ENCODE measurements at places on chromosomes 7 and 10.

- DNase-seq = no peak
These were observed 229.3 kb upstream of the KMT2E start for GRCh38 chr7:104784686-104785085.

DNA sequence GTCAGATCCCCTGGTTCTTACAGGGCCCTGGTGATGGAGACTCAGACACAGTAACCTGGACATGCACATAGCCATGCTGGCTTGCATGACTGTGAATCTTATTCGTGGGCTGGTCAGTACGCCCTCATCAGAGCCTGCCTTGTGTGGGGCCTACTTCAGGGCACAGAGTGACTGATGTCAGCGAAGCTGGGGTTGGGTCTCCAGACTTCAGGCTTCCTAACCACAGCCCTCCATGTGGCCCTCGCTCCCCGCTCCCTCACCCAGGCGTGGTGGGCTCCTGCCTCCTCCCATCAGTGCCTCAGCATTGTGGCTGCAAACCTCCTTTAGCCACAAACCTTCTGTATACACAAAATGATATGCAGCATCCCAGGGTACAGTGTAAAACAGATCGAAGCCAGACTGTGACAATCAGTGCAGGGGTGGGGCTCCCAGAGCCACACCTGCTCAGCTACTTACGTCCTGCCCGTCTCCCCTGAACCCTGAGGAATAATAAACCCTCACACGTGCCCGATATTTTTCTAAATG, 7.1 kb upstream of the C10orf105 start:
- no peak for DNase-seq

DNA sequence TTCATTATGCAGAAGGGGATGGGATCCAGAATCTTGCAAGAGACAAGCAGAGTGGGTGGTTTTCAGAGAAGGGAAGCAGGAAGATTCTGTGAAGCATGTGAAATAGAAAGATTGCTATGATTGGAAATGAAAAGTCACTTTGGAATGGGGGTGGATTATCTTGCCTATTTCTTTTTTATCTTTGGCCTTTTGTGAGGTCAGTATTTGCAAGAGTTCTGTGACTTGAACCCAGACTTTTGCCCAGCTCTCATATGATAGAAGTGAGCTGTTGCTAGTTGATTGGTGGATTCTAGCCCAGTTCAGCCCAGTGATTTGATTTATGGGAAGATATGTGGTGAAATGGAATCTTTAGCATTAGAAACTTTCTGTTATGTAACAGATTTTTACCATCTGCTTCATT, 17.1 kb downstream of the ENTPD7 start:
- no peak for DNase-seq

DNA sequence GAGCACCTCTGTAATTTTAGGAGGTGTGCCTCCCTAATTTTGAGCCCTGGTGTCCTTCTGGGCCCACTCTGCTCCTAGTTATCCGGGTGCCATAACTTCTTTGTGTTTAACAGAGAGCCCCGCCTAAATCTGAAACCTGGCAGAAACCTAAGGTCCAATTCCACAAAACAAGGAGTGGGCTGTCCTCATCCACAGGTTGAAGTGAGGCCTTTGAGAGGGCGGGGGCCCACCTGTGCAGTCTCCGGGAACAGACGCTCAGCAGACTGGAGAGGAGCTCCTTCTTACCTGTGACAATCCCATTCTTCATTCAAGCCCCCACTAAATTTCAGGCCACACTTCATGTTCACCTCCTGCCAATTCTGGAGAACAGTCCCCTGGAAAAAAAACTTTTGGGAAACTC, 10.9 kb downstream of the TMEM72 start:
- no peak for DNase-seq

DNA sequence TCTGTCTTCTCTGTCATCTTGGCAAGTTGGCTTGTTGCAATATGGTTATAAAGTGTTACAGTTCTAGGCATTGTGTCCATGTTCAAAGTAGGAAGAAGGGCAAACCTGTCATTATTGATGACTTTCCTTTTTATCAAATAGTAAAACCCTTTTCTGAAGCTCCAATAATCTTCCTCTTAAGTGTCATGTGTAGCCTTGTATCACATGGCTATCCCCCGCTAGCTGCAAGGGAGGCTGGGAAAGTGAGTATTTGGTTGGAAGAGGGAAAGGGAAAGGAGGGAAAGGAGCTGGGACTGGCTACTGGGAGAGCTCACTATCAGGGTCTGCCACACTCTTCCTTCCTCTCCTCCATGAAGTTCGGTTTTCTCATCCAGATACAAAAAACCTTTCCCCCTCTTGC, 45.2 kb upstream of the FAM180A start:
- no peak for DNase-seq

- DNase-seq = no peak
These were observed 147.3 kb upstream of the PCBD1 start for GRCh38 chr10:71035511-71036296.

GRCh38 chr10:131851346-131851745, 49.5 kb upstream of the PPP2R2D start:
- no peak for DNase-seq

GRCh38 chr7:49783446-49783845, 10.0 kb downstream of the VWC2 start:
- DNase-seq = no peak

DNA sequence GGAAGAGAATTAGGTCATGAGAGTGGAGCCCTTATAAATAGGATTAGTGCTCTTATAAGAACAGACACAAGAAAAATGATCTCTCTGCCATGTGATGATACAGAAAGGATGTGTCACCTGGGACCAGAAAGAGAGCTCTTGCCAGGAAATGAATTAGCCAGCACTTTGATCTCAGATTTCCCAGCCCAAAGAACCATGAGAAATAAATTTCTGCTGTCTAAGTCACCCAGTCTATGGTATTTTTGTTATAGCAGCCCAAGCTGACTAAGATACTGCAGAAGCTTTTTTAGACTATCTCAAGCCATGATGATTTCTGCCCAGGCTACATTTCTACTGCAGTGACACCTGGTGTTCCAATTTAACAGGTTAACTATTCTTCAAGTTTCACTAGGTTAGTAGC, 84.8 kb downstream of the RSU1 start:
- DNase-seq = no peak

DNA sequence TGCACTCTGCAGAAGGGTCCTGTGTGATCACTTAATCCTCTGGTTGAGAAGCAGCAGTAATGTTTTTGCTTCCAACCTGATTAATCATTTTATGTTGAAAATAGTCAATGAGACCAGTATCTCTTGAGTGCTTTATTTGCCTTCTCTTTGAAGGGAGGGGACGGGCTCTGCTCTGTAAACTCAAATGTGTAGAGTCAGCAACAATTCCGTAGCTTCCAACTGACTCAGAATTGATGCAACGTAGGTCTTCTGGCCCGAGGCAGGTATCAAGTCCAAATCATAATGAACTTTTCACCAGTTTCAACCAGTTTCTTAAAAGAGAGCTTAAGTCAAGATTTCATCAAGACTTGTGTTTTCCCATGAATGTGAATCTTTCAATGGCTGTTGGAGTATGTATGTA, 26.3 kb downstream of the GUSB start:
- no peak for DNase-seq

- no peak for DNase-seq
These were observed 6.6 kb upstream of the BHLHA15 start for GRCh38 chr7:98204670-98205069.

- peak; percentile 55 for DNase-seq
These were observed 145.3 kb downstream of the RPS24 start for GRCh38 chr10:78178940-78179339.

DNA sequence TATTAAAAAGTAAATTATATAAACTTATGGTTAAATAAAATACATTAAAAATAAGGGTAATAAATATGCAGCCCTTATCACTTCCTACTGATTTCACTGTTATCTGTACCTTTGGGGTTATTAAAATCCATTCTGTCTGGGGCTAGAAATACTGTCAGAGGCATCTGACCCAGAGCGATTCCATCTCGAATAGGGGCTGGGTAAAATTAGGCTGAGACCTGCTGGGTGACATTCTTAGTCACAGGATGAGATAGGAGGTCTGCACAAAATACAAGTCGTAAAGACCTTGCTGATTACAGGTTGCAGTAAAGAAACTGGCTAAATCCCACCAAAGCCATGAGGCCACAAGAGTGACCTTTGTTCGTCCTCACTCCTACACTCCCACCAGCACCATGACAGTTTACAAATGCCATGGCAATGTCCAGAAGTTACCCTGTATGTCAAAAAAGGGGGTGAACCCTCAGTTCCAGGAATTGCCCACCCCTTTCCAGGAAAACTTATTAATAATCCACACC, 77.6 kb downstream of the COBL start:
- DNase-seq = peak; percentile 70

DNA sequence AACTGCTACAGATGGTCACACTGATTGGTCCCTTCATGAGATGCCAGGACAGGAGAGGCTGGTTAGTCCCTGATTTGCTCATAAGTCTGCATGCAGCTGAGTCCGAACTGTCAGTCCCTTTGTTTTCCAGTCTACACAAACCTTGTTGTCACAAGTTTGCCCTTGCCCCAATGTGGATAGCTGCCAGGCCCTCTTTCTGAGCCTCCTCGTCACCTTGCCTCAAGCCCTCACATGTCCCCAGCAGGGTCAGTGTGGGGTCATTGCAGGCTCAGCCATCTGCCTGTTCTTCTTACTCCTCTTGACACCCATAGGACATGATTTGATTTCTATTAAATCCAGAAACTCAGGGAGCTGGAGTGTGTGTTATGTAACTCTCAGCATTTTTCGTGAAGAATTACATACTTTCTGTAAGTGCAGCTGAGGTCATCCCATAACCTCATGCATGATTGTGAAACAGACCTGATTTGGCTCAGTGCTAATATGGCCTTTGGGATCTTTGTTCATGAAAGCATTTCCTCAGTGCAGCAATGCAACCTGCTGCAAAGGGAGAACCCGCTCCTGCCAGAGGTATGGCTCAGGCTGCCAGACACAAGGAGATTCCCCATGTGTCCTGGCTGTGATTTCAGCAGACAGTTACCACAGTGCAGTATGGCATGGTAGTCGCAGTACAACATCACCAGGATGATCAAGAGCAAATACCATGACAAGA, 70.0 kb upstream of the ZMIZ2 start:
- DNase-seq = no peak

DNA sequence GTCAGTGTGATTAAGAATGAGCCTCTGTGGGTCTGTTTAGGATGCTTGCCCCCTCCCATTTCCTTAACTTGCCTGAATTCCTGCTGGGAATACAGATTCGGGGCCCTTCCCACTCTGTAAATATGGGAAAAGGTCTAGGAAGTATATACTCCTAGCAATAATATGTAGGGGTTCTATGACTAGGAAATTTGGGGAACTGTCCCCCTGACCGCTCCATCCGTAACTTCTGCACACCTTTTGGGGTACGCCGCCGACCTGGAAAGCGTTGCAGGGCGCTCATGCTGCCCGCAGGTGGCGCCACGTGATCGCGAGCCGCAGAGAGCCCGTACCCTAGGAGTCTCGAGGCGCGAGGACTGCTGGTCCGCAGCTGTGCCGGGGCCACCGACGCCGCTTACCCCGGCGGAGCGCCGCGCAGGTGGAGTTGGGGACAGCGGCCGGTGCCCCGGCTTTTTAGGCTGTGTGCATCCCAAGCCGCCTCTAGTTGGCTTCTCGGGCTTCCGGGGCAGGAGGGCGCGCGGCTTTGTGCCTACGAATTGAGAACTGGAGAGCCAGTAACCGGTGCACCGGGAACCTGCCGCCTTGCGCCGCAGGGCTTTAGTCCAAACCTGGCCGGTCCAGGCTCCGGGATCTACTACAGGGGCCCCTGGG, 656 bp upstream of the CNNM2 start:
- DNase-seq = no peak

DNA sequence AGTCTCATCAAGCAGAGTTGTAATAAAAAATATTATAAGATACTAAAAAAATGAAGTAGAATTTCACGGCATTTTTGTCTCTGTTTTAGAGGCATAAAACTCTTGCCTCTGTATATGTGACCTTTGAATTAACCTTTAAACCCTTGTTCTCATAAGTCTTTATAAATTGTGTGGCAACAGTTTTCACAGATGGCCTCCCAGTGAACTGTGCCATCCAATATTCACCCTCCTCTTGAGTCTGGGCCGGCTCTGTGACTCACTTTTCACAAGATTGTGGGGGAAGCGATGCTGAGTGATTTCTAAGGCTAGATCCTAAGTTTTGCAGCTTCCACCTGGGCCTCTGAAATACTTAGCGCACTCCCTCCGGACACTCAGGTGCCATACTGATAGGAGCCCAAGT, 4.6 kb upstream of the USP6NL start:
- no peak for DNase-seq

DNA sequence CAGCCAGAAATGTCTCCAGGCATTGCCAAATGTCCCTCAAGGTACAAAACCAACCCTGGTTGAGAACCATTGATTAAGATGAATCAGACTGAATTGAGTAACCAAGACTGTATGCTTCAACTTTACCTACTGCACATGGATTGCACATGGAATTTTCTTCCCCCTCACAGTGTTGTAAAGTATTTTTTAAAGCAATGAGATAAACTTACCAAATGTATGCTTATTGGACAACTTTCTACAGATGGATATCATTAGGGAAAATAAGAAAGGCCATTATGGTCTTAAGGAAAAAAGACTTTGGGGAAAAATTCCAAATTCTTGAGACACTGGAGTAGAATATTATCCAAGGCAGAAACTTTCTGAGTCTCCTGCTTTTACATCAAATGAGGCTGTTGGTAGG, 20.9 kb upstream of the MTPN start:
- no peak for DNase-seq

DNA sequence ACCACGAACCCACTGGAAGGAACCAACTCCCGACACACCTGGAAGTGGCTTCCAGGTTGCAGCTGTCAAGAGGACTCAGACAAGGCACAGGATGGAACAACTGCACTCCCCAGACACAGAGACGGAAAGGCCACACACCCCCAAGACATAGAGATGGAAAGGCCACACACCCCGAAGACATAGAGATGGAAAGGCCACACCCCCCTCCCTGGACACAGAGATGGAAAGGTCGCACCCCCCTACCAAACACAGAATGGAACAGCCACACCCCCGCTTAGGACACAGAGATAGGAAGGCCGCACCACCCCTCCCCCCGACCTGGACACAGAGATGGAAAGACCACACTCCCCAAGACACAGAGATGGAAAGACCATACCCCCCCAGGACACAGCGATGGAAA, 7.6 kb downstream of the ZNF511 start:
- no peak for DNase-seq

DNA sequence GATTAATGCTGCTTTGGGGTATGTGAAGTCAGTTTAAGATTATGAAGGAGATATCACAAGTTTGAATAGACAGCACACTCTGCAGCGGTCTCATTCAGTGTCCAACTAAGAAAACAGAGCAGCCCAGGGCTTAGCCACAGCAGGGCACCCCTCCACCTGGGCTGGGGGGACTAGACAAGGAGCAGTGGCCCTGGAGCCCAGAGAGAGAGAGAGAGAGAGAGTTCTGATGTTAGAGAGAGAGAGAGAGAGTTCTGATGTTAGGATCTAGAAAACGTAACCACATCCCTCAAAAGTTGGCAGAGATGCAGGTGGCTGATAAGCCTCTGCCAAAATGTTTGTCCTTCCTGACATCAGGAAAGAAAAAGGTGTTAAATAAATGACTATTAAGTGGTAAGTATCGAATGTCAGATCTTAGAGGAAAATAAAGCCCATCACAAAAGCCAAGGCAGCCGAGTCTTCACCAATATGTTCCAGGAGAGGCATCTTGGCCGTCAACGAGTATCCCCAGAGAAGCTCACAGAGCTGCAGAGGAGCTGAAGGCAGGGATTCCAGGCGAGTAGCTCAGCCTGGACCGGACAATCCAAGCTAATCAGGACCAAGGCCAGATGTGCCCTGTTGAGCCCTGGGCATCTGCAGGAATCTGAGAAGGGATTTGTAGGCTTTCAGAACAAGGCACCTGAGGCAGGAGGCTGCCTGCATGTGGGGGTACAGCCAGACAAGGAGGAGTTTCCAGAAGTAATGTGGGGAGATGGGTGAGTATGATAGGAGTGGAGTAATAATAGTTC, 150.1 kb upstream of the TCF7L2 start:
- no peak for DNase-seq

- no peak for DNase-seq
These were observed 180.3 kb downstream of the DNAJB6 start for GRCh38 chr7:157516911-157517781.
